ENCODE measurements at places on chromosomes 3 and 15.

- DNase-seq, result no peak
These were observed 23.8 kb upstream of the GOLGA6C start for GRCh38 chr15:75234191-75234810.

DNA sequence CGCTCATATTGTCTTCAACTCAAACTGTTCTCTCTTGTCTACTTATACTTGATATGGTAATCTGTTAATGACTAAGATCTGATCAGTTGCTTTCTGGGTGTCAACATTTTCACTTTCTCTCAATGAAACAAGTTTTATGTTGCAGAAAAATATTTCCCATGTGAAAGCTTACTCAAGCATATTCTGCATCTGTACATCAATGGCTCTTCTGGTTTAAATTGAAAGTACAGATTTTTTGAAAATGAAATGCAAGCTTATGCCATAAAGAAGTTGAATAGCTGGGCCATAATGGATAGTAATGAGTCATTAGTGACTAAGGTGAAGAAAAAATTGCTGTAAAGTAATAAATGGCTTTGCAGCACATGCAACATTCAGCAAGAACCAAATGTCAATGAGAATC is 140.7 kb downstream of the BCHE start:
- DNase-seq, result no peak

DNA sequence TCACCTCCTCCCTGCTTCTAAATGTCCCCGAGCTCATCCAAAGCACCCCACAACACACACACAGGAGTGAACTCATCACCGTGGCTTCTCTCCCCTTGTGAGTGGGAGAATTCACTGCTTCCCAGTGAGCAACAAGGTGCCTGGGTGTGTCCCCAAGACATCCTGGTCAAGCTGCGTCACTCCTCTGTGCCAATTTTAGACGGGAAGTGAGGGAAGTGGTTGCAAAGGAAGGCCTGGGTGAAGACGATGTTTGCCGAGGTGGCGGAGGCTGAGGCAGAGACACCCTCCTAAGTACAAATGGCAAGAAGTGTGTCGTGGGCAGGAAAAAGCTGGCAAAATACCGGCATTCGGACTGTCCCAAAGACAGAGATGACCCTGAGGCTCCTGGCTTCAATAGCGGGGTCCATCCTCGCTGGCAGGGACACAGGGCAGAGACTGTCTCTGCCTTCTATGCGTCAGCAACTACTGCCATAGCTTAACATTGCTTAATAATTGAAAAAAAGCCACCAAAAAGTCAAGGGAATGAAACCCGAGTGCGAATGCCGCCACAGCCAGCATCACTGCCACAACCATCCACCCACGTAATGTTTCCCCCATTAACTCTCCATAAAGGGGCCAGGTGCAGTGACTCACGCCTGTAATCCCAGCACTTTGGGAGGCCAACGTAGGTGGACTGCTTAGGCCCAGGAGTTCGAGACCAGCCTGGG is 72.8 kb downstream of the VGLL4 start:
- no peak for DNase-seq

- no peak for DNase-seq
These were observed 6.3 kb downstream of the AEN start for GRCh38 chr15:88627463-88627862.

DNA sequence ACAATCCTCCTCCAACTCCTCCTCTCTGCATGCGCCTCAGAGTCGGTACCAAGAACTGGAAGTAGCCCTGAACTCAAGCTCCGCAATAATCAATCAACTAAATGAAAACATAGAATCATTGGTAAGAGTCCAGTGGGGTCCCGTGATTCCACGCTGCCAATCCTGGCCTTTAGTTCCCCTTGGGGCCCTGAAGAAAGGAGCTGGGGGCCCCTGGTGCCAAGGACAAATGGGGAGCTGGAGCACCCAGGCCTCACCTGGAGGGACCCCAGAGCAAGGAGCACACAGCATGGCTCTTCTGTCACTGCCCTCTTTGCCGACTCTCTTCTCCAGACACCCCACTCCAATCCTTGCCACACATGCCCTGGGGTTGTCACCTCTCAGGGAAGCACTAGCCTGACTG is 80.3 kb downstream of the ADAMTS7 start:
- DNase-seq, result no peak

GRCh38 chr3:48394391-48394790 is 22.4 kb downstream of the FBXW12 start:
- no peak for DNase-seq

DNA sequence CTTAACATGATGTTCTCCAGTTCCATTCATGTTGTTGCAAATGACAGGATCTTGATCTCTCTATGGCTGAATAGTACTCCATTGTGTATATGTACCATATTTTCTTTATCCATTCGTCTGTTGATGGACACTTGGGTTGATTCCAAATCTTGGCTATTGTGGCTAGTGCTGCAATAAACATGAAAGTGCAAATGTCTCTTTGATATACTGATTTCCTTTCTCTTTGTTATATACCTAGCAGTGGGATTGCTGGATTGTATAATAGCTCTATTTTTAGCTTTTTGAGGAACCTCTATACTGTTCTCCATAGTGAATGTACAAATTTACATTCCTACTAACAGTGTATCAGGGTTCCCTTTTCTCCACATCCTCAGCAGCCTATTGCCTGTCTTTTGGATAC is 5.9 kb upstream of the RBP2 start:
- peak; percentile 24 for DNase-seq

- no peak for DNase-seq
These were observed 204.6 kb downstream of the ATP10A start for GRCh38 chr15:25658560-25658959.

GRCh38 chr15:51224428-51224827 is 114.0 kb downstream of the CYP19A1 start:
- no peak for DNase-seq

GRCh38 chr15:32819448-32819847 is 101.6 kb downstream of the GREM1 start:
- no peak for DNase-seq

DNA sequence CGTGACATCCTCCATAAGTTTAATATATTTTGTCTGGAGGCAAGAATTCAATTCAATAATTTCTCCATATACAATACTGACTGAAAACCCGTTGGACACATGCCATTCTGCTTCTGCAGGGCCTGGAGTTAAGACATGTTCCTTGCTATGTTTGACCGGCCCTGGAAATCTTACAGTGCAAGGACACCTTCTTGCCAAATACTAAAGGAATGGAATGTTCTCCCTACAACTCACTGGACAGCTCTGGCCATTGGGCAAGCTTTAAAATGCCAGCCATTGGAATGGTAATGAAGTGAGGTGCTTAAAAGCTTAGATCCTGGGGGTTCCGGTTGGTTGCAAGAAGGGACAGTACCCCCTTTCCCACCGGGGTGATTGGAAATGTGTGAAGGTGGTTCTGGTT is 329.8 kb upstream of the PROK2 start:
- no peak for DNase-seq

DNA sequence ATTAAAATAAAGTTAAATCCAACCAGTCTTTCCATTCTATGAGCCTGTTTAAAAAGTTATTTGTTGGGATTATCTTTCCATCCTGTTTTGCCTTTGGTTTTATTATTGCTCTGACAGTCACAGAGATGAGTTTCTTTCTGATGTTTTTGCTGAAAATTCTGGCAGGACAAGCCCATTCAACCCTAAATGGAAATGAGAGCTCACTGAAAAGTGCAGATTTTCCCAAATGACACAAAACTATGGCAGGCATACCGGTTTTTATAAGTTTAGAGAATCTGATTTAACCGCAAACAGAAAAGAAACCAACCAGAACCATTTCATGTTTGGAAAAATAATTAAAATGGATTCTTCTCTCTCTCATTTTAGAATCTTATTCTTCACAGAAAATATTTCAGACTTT is 238.1 kb upstream of the SGO1 start:
- DNase-seq, result no peak

GRCh38 chr3:188209740-188210139 is 55.8 kb downstream of the LPP start:
- no peak for DNase-seq

- no peak for DNase-seq
These were observed 55.1 kb upstream of the AGTR1 start for GRCh38 chr3:148642616-148643015.

DNA sequence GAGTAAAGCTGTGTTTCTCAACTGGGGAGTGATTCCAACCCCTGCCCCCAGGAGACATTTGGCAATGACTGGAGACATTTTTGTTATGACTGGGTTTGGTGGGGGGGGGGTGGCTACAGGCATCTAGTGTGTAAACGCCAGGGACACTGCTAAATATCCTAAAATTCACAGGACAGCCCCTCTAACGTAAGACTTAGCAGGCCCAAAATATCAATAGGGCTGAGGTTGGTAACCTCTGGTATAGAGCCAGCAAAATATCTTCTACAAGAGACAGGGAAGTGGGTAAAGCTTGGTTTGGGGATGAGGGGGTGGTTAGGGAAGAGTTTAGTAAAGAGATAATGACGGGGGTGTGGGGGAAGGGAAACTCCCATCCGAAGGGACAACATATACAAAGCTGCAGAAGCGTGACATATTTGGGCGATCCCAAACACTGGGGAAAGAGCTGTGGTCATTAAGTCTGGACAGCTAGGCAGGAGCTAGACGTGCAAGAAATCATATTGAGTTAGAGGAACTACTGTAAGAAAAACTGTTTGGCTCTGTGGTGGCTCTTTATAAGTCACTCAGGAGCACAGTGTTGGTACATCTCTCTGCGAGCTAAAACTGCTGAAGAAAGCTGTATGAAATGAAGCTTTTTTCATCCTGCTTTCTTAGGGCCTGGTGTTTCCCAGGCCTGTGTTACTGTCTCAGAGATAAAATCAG is 697 bp upstream of the TRIM69 start:
- no peak for DNase-seq

DNA sequence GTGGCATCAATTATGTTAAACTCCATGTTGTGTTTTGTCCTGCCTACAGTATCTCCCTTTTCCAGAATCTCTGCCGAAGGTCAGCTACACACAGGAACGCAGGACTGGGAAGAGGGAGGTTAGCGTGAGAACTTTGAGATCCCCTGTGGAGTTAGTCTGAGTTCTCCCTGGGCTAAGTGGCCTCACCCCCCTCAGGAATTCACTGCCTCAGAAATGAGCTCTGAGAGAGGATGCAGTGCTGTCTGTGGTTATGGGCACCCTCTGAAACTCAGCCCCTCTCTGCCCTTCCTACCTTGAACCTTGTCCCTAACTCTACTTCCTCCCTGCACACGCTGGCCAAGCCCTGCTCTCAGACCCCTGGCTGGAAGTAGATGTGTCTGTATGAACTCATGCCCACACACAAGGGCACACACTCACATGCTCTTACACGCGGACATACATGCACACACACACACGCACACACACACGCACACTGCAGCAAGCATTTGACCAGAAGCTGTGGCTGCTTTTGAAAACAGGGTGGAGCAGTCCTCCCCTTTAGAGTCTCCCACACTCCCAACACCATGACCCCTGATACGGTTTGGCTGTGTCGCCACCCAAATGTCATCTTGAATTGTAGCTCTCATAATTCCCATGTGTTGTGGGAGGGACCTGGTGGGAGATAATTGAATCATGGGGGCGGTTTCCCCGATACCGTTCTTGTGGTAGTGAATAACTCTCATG is 5.3 kb upstream of the VIPR1 start:
- DNase-seq, result no peak

- DNase-seq, result no peak
These were observed 104.3 kb upstream of the ABHD17C start for GRCh38 chr15:80590761-80591355.

DNA sequence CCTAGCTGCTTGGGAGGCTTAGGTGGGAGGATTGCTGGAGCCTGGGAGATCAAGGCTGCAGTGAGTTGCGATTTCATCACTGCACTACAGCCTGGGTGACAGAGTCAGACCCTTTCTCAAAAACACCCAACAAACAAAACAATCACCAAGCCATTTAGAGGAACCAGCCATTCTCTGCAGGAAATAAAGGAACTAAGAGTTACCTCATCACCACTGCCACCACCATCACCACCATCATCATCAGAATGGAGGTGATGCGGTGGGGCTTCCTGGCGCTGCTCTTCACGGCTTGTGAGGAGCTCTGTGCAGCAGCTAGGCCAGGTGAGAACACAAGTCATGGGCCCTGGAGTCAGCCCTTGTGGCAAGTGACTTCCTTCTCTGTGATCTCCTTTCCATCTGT is 37.7 kb upstream of the KLHL25 start:
- DNase-seq, result no peak

- DNase-seq, result no peak
These were observed 8.7 kb downstream of the HLTF start for GRCh38 chr3:149077628-149078027.

- no peak for DNase-seq
These were observed 571.8 kb downstream of the EPHB1 start for GRCh38 chr3:135366816-135367215.

- DNase-seq, result no peak
These were observed 382.5 kb downstream of the TBC1D5 start for GRCh38 chr3:17359911-17360310.

DNA sequence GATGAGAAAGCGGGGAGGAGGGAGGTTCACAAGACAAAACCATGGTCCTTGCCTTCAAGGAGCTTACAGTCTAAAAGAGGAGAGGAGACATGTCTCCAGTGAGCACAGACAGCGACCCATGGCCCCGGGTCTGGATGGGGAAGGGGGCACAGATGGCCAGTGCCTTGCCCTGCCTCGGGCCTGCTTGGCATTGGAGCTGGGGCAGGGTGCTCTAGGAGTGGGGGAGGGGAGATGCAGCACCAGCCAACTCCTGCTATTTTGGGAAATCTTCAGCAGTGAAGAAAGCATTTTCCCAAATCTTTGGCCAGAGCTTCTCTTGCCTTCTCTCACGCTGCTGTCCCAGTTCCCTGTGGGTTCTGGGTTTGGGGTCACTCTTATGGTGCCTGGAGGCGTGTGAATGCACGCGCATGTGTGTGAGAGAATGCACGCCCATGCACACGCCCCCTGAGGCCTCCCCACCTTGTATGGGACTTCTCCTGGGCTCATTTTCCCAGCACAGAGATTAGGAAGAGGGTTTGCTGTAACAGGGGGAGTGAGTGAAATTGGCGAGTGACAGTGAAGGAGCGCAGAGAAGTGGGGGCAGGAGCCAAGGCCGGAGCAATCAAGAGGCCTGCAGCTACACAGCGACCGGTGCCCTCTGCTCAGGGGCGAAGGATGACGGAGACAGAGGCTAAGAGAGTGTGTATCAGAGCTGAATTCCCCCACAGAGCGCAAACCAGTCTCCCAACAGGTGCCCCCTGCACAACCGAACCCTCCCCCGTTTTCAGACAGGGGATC is 71.5 kb downstream of the SEMA5B start:
- no peak for DNase-seq

GRCh38 chr15:92818651-92819277 is 81.4 kb upstream of the CHD2 start:
- DNase-seq, result no peak

GRCh38 chr3:45881078-45882022 is 5.0 kb upstream of the CCR9 start:
- no peak for DNase-seq

GRCh38 chr3:149489060-149489690 is 14.7 kb downstream of the TM4SF4 start:
- DNase-seq, result peak; percentile 14

GRCh38 chr3:51434746-51435327 is 43.8 kb downstream of the RBM15B start:
- peak; percentile 70 for DNase-seq
